ENCODE measurements at places on chromosomes 7 and 10.

GRCh38 chr10:59864141-59864962, 42.0 kb downstream of the CCDC6 start:
- no peak for DNase-seq

DNA sequence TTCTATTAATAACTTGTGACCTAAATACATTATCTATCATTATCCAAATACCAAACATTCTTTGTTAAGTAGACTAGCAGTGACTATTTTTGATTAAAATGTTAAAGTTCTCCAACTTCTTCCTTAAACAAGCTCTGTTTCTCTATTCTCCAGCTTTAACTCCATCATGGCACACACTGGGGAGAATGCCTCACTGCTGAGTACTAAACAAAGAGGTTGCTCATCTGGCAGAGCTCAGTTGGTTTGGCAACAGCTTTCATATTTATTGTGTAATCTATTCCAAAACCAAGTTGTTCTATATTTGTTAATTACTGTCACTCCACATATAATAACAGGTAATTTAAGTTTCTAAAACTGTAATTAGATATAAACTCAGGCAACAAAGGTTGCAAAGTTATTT, 89.6 kb downstream of the USP6NL start:
- DNase-seq, result no peak

DNA sequence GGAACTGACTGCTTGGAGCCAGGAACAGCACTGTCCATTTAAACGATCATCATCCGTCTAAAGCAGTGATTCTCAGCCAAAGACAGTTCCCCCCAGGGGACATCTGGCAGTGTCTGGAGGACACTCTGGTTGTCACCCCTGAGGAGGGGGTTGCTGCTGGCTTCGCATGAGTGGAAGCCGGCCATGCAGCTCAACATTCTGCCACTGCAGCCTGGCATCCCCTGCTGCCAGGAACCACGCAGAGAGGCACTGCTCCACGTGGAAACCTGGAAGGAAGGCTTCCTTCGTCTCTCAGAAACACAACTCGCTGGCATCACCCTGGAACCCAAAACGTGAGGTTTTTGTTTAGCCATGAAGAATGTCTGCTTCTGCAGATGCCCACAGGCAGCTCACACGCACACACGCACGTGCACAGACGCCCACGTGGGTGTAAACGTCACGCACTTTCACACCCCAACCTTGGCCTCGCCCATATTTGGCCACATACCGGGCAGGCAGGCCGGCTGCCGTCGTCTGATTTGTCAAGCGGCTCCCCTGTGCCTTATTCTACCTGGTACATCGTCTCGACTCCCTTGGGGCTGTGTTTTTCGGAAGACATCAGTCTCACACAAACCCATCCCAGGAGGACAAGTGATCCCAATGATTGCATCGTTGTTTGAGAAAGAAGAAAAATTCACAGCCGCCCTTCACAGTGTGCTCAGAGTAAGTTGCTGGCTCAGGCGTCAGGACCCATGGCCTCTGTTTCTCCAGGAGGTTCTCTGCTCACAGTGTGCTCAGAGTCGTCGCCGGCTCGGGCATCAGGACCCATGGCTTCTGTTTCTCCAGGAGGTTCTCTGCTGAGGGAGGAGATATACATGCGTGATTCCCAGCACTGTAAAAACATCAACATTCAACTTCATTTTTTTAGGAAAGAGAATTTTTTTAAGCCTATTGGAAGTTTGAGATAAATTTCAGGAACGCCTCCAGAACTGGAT, 127.2 kb upstream of the PPP2R2D start:
- DNase-seq, result peak; percentile 56

GRCh38 chr7:32670110-32671025, 175.1 kb downstream of the AVL9 start:
- DNase-seq, result no peak

DNA sequence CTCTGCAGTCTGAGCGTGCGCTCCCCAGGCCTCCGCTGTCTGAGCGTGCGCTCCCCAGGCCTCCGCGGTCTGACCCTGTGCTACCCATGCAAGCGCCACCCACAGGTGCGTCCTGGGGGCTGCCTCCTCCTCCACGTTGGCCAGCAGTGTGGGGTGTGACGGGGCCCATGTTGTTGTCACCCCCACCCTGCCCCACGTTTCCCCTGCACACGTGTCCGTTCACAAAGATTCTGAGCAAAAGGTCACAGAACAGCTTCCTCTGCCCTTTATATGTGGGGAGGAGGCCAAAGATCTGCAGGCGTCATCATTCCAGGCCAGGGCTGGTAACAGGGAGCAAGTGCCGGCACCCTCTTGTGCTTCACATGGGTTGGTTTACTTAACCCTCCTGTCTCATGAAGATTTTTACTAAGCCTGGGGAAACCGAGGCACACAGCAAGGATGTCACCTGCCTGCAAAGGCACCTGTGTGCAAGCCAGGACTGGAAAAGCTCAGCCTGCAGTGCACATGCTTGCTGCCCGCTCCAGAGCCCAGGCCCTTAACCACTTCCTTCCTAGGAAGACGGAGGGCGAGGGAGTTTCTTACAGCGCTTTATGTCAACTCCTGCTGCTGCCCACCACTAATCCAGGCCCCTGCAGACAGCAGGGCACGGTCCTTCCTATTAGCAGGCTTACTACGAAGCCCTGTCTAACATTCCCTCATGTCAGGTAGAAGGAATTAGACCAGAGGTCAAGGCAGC, 4.8 kb downstream of the GPR146 start:
- no peak for DNase-seq

DNA sequence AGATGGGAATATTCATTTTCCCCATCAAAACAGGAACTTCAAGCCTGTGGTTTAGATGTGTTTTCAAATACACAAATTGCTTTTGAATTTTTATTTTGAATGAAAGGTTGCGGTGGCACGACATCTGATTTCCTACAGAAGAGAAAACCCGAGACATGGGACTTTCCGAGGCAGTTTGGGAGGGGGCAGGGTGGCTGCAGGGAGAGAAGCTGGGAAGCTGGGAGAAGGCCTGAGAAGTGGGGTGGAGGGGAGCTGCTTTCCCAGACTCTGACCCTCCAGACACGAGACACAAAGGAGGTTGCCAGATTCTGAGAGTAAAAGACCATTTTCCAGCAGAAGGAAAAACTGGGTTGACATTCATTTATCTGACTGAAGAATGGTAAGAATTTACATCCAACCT, 19.6 kb downstream of the TMEM176A start:
- DNase-seq, result no peak

DNA sequence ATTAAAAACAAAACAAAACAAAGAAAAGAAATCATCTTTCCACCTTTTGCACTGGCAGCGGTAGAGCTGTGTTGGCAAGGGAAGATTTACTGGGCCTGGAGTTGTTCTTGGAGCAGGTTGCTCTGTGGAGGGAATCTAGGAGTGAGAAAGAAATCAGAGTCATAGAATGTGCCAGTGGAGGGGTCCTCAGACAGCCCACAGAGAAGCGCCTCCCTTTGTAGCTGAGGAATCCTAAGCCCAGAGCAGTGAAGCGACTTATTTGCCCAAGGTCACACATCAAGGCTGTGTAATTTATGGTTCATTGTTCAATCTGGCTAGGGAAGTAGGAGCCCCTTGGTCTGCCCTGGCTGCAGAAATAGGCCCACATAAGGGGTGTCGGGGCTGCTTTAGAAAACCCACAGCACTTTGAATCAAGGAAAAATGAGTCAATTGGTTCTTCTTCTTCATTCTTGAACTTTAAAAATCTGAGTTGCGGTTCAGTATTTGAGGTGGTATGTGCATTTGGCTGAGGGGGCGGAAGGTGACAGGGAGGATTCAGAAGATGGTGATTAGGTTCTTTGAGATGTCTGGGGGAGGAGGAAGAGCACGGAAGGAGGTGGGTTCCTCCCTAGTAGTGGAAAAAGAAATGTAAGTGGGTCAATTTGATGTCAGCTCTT, 253.7 kb downstream of the PTEN start:
- no peak for DNase-seq

DNA sequence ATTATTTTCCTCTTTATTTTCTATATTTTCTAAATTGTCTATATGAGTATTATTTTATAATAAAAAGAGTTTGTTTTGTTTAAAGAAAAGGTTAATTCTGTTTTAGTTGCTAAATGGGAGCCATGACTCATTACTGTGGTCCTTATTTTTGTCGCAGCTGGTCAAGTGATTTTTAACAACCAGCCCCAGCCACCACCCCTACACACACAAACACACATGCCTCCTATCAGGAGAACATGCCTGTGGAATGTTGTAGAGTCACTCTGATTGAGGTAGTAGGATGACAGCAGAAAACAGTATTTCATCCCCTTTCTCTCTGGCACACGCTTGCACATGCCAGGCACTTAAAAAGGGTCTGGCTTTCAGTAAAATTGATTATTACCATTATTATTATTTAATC, 68.6 kb upstream of the GDF10 start:
- DNase-seq, result no peak

DNA sequence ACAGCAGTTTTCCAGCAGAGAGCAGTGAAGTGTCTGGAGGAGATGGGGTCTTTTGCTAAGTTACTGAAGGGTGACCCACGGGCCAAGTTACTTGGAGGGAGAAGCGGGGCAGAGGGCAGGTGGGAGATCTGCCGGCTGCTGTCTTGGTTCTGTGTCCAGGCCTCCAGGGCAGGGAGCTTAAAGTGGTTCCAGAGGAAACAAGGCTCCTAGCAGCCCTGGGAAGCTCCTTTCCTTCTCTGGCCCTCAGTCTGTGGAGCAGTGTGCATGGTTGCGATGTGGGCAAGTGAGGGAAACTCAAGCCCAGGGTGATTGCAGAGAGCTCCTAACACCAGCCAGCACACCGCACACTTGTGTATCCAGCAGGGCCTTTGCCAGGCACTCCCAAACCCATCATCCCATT, 6.3 kb downstream of the GHRHR start:
- DNase-seq, result peak; percentile 24

DNA sequence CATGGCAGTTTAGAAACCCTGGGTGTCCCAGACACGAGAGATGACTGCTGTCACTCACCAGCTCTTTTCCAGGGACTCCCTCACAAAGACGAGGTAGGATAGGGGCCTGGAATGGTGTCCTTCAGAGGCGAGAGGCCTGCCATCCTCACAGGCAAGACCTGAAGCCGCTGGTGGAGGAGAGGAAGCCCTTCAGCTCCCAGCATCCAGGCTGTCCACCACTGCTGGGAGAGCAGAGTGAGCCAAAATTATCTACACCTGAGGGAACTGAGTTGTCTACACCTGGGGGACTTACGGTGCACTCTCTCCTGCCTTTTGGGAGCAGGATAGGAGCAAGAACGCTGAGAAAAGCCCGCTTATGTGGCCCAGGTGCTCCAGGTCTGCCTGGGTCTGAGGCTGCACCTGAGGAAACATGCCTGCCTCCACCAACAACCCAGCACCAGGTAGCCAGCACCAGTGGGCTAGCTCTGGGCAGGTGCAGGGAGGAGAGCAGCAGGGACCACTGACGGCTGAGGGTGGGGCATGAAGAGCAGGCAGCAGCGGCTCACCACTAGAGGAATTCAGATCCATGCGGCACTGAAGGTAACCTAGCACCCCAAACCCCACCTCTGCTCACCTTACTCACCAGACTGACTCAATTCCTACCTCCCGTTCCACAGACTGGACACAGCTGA, 357.2 kb downstream of the SH2D4B start:
- no peak for DNase-seq

- no peak for DNase-seq
Observed at GRCh38 chr7:111459757-111460280, 102.5 kb downstream of the IMMP2L start.

- DNase-seq, result no peak
Observed at GRCh38 chr7:138729444-138729843, 28.3 kb upstream of the SVOPL start.

DNA sequence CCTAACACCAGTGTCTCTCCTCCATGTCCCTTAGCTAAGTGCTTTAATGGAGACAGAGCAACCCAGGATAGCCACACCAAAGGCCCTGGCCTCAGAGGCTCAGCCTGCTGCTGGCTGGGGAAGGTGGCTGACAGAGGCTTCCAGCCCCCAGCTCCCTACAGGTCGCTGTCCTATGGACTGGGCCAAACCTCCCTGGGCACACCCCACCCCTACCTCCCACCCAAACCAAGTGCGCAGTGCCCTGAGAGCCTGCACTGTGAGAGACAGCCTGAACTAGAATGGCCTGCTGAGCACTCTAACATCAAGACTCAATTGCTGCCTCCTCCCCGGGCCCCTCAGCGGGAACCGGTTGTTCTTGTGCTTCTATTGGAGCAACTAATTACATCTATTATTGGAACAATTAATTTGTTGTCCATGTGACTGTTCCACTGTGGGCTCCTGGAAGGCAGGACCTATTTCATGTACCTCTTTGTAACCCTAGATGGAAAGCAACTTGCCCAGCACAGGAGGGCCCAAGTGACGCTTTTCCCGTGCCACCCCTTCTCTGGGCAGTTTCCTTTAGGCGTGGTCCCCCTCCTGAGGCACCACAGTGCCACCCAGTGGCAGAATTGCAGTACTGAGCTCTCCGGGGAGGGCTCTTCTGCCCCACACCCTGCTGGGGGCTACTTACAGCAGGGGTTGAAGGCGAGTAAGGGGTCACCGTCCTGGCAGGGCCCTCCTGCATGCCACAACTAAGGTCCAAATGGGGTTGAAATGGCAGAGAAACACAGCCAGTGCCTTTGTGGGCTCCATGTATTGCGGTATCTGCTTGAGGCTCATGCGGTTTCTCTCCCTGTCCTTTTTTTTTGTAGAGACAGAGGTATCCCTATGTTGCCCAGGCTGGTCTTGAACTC, 63.7 kb upstream of the WAPL start:
- peak; percentile 90 for DNase-seq

DNA sequence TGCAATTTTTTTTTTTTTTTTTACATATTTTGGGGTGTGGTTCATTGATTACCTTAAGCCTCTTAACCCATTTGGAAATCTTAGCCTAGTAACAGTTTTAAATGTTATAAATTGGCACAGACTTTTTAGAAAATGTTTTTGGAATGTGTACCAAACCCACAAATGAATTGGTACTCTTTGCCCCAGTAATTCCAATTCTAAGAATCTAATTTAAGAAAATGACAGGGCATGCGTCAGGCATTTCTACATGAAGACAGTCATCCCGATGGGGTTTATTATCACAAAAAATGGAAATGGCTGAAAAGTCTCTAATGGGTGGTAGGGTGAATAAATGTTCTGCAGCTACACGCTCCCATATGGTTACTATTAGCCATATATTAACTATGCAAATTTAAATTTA, 54.9 kb downstream of the ITIH5 start:
- no peak for DNase-seq

DNA sequence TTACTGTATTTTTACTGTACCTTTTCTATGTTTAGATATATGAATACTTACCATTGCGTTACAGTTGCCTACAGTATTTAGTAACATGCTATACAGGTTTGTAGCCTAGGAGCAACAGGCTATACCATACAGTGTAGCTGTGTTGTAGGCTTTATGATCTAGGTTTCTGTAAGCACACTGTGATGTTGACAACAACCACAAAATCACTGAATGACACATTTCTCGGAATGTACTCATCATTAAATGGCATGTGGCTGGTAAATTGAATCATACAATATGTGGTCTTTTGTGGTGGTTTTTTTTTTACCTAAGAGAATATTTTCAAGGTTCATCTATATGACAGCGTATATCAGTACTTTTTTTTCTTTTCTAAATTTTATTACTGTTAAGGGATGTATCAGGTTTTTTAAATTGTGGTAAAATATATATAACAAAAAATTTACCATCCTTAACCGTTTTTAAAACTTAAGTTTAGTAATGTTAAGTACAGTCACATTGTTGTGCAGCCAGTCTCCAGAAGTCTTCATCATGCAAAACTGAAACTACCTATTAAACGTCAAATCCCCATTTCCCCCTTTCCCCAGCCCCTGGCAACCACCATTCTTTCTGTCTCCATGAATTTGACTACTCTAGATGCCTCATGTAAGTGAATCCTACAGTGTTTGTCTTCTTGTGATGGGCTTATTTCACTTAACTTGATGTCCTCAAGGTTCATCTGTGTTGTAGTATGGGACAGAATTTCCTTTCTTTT, 21.5 kb downstream of the BTAF1 start:
- no peak for DNase-seq

All from posterior vena cava (tissue), 2 donors.